ENCODE measurements at places on chromosomes 7 and 10. TPM values are rescaled to one million over a fixed set of nuclear protein-coding genes. Genes with fewer than 3 reads are reported as not detected.
A peak's percentile ranks its signal among the peaks of the same experiment; 100 is the strongest.

GRCh38 chr7:28812616-28813015 is 145.5 kb downstream of the TRIL start:
- no peak for DNase-seq

DNA sequence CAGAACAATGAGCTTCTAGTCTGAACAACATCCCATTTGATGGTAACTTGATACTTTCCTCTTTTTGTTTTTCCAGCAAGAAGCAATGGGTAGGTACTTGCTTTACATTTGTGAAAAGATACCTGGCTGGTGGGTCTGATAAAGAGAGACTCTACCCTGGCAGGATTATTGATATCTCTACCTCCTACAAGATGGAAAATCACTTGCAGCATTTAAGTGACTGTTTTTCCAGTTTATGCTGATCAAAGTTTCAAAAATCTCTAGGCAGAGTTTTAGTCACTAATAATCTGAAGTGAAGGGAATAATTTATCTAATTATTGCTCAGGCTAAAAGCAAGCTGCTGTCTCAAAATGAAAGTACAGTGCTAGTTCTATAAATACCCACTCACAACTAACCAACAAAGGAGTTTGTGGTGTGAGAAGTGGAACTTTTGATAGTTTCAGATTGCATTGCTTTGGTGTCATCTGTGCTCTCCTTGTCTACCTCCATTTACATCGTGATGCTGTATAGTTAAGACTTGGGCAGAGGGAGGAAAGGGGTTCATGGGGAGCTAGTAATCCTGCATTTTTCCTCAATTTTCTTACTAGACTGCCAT is 86.0 kb upstream of the ANKRD1 start:
- no peak for DNase-seq

- DNase-seq = no peak
These were observed 38.9 kb downstream of the TMEM229A start for GRCh38 chr7:123993996-123994395.

- DNase-seq = no peak
These were observed 48.6 kb upstream of the DLG5 start for GRCh38 chr10:77975086-77975666.

DNA sequence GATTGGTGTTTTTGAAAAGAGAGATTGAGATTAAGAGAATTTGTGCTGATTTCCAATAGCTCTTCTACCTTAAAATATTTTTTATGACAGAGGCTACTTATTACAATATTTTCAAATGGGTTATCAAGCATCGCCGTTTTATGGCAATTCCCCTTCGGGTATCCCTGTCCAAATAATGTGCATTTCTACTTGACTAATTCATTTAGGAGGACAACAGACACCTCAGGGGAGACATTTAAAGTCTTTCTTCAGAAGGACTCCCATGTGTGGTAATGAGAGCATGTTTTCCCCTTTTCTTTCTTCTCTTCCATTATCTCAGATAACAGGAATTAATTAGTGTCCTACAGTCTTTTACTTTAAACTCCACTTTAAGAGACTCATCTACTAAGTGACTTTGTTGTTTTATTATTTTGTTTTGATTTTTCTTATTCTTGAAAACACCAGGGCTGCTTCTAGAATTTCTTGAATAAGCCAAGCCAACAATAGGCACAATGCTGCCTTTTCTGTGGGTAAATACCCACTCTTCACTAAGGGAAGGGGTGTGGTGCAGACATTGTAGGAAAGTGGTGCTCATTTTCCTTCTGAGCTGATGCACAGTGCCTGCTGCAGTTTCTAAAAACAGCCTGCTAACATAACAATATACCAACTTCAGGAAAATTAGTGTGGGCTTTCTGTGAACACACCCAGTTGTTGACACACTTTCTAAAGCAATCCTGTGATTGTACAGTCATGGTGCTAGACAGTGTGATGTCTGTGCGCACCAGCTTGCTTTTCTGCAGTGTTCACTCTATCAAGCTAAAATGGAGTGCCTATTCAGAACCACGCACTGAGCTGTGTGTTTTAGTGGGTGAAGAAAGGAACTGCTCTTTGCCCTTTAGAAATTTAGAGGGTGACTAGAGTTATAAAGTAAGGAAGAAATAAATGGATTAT is 597.7 kb downstream of the NRG3 start:
- no peak for DNase-seq

DNA sequence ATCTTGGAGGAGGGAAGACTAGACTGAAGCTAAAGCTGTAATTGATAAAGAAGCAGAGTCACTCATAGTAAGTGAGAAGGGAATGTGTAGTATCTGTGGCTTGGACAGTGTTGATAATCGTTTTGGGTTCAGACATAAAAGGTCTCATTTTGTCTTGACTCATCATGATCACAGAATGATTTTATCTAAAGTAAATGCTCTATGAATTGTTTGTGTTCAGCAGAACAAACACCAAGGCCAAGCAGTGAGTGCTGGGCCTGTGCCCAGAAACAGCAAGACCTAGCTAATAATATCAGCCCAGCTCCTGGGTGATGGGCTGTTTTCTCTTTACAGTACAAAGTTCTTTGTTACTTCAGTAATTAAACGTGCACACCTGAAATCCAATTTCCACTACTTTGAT is 26.7 kb upstream of the CD36 start:
- DNase-seq = no peak

- no peak for DNase-seq
These were observed 20.0 kb upstream of the JAZF1 start for GRCh38 chr7:28200598-28200997.

GRCh38 chr10:36574207-36574606 is 551.2 kb upstream of the ANKRD30A start:
- DNase-seq = no peak

GRCh38 chr10:118027397-118027796 is 19.3 kb downstream of the RAB11FIP2 start:
- no peak for DNase-seq

DNA sequence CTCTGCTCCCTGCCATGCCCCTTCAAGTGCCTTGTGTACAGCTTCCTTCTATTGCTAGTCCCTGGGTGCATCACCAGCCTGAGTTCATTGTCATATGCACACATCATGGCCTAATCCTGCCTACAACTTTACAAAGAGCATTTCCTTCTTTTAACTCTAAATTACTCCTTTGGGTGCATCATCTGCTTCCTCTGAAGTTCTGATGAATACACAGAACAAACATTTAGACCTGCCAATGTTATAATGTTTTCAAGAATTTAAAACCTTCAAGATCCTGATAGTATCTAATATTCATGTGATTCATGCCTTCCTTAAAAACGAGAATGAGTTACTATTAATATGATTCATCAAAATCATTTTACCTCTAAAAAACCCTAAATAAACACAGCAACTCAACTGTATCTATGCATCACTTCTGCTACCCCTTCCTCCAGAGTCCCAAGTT is 357.1 kb downstream of the MAGI2 start:
- no peak for DNase-seq

GRCh38 chr7:156944876-156945275 is 4.6 kb upstream of the NOM1 start:
- DNase-seq = no peak

GRCh38 chr7:92964141-92964540 is 127.8 kb upstream of the CDK6 start:
- DNase-seq = no peak

DNA sequence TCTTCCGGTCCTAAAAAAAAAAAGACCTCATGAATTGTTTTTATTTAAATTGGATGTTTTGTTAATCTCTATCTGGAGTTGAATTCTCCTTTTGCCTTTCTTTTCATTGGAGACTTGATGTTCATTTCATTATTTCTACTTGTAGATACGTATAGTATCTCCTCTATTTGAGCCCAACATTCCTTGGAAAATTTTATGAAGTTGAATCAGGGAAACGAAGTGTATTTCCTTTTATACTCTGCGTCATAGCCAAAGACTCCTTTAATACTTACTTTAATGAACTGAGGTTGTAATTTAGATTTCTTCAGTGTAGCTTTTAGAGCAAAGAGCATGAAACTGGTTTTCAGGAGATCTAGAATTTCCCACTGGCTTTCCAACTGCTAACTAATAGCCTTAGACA is 132.4 kb downstream of the KIAA1217 start:
- DNase-seq = no peak

GRCh38 chr10:132383751-132384196 is 13.2 kb upstream of the PWWP2B start:
- DNase-seq = peak; percentile 56

DNA sequence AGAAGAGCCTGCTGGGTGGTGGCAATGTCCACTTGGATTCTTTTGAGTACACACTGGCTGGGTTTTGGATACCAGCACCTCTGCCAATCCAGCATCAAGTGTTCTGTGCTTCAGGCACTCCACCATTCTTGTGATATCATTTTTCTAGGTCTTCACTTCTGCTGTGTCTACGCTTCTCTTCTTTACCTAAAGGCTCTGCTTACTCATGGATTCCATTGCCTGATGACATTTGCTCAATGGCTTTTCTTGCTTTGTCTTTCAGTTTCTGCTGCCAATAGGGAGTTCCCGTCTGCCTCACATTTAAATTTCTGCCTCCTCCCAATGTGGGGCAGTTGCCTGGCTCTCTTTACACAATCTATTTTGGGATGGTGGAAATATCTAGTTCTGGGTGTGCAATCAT is 12.7 kb upstream of the PAPSS2 start:
- no peak for DNase-seq

DNA sequence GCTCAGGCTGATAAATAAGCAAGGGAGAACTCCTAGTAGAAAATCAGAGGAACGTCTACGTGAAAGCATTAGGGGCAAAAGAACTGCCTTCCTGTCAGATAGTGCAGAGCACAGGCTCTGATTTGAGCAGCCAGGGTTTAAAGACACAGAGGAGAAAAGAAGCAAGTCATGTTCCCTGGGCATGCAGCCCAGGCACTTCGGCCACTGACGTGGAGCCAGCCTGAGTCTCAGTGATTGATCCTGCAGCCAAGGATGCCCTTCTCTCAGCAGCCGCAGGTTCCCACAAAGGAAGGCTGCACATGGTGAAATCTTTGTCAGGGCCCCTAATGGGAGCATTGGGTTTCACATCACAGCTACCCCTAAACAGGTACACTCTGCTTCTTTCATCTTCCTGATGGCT is 161.7 kb upstream of the HPS1 start:
- DNase-seq = no peak

- no peak for DNase-seq
These were observed 43.8 kb downstream of the ITIH5 start for GRCh38 chr10:7622969-7623368.

- DNase-seq = peak; percentile 67
These were observed 15.0 kb upstream of the INSIG1 start for GRCh38 chr7:155282671-155283070.

DNA sequence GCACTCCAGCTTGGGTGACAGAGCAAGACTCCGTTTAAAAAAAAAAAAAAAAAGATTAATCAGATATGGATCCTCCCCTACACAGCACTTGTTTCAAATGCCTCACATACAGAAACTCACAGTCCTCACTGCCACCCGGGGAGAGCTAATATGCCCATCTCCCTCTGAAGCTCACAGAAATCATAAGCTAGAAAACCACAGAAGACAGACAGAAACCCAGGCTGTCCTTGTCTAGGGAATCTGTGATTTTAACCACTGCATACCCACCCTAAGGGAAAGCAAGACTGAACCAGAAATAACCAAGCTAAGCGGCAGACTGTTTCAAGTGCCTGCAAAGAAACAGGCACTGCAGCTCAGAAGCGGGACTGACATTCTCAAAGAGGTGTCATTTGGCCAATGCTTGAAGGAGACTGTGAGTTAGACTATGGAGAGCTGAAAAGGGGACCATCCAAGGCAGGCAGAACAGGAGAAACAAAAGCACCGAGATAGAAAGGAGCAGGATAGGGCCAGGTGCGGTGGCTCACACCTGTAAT is 37.6 kb downstream of the SLC37A3 start:
- DNase-seq = no peak

DNA sequence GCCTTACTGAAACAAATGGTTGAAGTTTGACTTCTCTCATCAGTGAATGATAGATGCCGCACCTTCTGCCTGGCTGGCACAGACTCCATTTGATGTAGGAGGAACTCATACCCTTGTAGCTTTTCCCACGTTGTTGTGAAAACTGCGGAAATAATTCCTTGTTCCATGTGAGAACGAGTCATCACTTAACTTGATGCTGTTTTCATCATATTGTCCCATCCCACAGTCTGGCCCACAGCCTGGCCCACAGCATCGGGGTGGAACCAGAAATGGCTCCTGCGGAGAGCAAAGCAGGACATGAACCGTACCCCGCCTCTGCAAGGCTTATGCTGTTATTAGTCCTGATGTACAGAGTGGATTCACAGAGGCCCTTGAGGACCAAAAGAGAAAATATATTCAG is 587.0 kb downstream of the SDK1 start:
- no peak for DNase-seq

GRCh38 chr10:76444034-76444800 is 1012.8 kb downstream of the LRMDA start:
- DNase-seq = no peak

GRCh38 chr10:84333864-84334451 is 5.6 kb downstream of the CCSER2 start:
- DNase-seq = no peak

DNA sequence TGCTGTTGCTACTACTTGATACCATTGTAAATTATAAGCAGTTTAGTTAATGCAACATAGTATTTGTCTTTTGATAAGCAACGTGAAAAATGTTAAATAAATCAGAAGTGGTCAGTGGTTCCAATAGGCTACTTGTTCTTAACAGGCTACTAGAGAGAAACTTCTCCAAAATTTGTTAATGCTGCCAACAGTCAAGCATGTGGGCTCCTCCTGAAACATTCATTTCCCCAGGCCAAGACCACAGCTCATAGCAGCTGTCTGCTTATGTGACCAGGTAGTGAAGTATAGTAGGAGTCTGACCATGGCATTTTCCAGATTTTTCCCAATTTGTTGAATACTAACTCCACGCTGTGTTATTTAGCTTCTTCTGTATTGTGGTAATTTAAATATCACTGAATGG is 81.0 kb downstream of the CYP51A1 start:
- DNase-seq = no peak

- no peak for DNase-seq
These were observed 64.1 kb upstream of the MPP7 start for GRCh38 chr10:28366994-28367393.

GRCh38 chr7:57769958-57770357 is 320.0 kb downstream of the ZNF716 start:
- DNase-seq = no peak

DNA sequence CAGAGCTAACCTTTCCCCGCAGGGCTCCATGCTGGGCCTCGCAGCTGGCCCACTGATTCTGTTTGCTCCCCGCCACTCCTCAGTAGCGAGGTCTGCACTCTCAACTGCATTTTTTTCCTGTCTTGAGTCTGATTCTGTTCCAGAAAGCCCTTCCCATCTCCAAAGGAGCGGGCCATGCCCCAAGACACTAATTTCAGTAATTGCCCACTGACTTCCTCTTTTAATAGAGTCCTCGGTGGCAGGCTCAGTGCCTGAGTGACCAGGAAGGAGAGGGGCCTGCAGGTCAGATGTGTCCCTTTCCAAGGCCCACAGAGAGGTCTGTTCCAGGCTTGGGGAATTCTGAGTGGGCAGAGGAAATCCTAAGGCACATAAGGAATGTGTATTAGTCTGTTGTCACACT is 77.4 kb downstream of the ADCY1 start:
- DNase-seq = no peak

GRCh38 chr7:132557489-132558044 is 18.7 kb downstream of the PLXNA4 start:
- DNase-seq = no peak

MTURN gene
- 189 TPM for total RNA-seq

DLX5 gene
- 0.49 TPM for total RNA-seq

TES gene
- 32.3 TPM for total RNA-seq

TMEM273 gene
- 35.1 TPM for total RNA-seq

GJC3 gene
- total RNA-seq = 31.7 TPM

DEPP1 gene
- total RNA-seq = 190 TPM

GSTO2 gene
- 2.1 TPM for total RNA-seq
